Activated T-cell treated with anti-CD3 and anti-CD28 coated beads, Interleukin-2, amount 50 U/mL, for 72 hours (primary cell): ENCODE measurements at places on chromosomes 3 and 15.

DNA sequence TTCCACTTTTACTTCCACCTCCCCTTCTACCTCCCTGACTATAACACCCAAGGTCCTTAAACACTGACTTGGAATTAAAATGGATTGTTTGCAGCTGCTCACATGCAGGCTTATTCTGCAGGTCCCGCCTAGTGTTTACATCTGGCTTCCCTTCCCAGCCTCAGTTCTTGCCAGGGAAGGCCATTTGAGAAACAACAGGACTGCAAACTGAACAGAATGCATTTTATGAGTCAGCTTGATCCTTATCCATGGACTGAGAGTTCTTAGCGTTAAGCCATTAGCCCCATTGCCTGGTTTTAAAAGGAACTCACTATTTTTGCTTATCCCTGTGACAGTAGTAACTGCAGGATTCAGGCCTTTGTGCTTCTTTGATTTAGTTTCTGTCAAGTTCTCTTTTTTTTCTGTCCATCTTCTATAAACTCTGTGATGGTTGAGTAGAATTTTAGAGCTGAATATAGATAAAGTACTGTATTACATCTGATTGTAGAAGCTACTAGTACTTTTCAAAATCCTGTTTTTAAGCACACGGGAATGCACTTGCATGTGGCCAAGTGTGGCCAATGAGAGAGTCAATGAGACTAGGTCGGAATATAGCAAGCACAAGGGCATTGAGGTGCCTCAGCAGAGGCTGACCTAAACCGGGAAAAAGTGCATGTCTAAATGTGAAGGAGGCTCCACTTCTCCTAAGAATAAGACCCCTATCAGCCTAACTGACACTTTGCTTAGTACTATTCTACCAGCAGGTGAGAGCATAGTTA, 106.4 kb downstream of the TUSC7 start:
- no peaks in the 10 kb centered on the region for H3K36me3 ChIP-seq
- no peak overlapping the region for H3K27ac ChIP-seq
- DNase-seq: no peak

DNA sequence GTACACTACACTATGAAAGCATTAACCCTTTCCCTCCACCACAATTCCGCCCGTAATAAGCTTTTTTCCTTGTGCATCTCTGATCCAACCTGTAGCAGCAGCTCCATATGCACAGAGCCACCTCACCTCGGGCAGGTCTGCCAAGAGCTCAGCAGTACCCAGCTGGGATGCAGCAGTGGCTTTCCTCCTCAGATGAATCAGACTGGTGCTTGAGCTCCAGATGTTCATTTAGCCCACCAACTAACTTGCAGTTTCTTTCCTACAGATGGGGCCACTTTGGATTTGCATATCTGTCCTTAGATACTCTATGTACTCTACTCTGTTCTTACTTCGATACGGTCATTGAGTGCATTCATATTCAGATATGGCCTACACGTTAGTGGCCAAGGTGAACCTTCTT, 14.8 kb upstream of the FSIP1 start:
- H3K27me3 ChIP-seq: peaks cover 62% of the 10 kb centered on the region
- no peaks in the 10 kb centered on the region for H3K36me3 ChIP-seq
- H3K4me3 ChIP-seq: no peak overlapping the region
- DNase-seq: no peak
- H3K27ac ChIP-seq: no peak overlapping the region

DNA sequence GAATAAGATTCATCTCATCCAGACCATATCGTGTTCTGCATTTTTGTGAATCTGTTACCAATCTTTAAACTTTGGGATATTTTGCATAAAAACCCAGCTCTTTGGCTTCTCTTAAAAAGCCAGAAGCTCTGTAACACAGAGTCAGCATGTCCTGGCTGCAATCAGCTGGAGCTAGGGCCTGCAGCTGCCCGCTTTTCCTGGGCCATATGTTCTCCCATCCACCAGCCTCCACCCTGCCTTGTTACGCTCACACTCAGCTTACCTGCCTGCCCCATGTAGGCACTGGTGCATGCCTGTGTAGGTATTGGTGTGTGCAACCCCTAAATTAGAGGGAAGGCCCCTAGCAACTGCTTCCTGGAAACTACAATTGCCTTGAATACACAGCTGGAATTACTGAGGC, 48.2 kb downstream of the CRYGS start:
- H3K36me3 ChIP-seq: peaks cover 9% of the 10 kb centered on the region
- no peak overlapping the region for H3K27ac ChIP-seq
- DNase-seq: no peak

- no peaks in the 10 kb centered on the region for H3K36me3 ChIP-seq
- H3K4me1 ChIP-seq: peaks cover 95% of the 10 kb centered on the region
- no peak overlapping the region for H3K27ac ChIP-seq
- no peak overlapping the region for H3K4me3 ChIP-seq
- peaks cover 12% of the 10 kb centered on the region for H3K27me3 ChIP-seq
Measured at GRCh38 chr3:5017925-5018531, 38.8 kb downstream of the BHLHE40 start.

DNA sequence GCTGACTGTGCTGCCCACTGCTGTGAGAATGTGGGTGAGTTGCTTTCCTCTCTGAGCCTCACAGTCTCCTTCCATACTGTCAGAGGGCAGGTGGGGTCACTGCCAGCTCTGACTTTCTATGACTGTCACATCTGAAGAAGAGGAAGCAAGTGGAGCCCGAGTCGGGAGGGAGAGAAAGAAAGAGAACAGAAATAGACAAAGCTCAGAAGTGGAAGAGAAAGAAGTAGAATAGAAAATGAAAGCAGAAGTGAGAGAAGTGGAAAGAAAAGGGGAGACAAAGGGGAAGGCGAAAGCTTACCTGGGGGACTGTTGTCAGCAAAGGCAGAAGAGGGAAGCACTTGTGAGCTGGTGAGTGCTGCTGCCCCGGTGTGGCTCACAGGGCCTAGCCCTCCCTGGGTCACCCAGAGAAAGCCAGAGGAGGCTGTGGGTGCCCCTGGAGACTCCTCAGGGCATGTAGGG, 57.9 kb downstream of the EPHB1 start:
- peaks cover 3% of the 10 kb centered on the region for H3K27me3 ChIP-seq
- DNase-seq: peak; percentile 4
- H3K36me3 ChIP-seq: no peaks in the 10 kb centered on the region
- H3K27ac ChIP-seq: peak overlapping the region; percentile 18
- peaks cover 9% of the 10 kb centered on the region for H3K4me1 ChIP-seq
- peak overlapping the region; percentile 10 for H3K4me3 ChIP-seq

DNA sequence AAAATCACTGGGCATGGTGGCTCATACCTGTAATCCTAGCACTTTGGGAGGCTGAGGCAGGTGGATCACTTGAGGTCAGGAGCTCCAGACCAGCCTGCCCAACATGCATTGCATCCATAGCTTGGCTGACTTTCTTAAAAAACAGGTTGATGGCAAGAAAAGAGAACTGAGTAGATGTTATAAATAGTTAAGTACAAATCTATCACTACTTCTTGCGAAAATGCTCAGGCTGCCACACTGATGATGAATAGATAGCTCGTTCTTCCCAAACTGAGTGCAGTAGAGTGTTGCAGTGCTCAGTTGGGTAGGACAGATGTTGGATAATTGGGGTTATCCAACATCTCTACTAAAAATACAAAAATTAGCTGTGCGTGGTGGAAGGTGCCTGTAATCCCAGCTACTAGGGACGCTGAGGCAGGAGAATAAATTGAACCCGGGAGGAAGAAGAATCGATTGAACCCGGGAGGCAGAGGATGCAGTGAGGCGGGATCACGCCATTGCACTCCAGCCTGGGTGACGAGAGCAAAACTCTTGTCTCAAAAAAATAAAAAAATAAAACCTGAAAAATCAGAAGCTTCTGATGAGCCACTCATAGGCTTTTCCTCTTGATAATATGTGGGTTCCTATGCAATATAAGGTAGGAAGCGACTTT, 1.2 kb downstream of the BTLA start:
- H3K27ac ChIP-seq: peak overlapping the region; percentile 99
- peak overlapping the region; percentile 98 for H3K4me3 ChIP-seq
- no peak for DNase-seq
